ENCODE measurements at places on chromosomes 6 and 20.

DNA sequence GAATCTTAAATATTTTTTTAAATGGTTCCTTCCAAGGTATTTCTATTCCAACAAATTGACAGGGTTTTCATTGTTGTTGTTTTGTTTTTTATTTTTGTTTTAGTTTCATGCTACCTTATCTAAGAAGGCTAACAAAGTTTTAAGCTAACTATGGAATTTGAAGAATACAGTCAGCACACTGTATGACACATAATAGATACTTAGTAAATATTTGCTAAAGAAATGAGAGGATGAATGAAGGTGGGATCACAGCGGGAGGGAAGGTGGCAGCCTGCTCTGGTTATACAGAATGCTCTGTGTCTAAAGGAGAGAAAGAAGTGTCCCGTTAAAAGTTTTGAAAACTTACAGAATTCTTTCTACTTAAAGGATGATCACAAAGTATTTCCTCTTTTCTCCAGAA is 43.7 kb upstream of the DST start:
- DNase-seq: no peak

GRCh38 chr20:57801581-57801980 is 91.8 kb upstream of the PMEPA1 start:
- DNase-seq: no peak

- DNase-seq: no peak
These were observed 4.0 kb downstream of the FUCA2 start for GRCh38 chr6:143507358-143508145.

DNA sequence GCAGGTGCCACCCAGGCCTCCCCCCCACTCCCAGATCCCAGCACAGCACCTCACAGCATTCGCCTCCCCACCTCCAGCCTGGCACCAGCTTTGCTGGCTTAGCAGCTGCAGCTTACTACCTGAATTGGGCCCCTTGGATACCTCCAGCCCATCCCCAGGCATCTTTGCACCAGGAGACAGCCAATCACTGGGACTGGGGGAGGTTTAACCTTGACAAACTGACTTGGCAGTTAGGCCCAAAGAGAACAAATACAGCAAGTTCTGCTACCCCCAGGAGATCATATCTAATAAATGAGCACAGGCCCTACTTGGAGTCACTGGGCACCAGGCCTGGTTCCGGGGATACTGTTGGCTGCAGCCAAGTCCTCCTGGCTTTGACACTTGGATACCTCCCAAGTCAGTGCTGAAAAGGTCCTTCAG is 8.8 kb downstream of the PDRG1 start:
- DNase-seq: no peak

DNA sequence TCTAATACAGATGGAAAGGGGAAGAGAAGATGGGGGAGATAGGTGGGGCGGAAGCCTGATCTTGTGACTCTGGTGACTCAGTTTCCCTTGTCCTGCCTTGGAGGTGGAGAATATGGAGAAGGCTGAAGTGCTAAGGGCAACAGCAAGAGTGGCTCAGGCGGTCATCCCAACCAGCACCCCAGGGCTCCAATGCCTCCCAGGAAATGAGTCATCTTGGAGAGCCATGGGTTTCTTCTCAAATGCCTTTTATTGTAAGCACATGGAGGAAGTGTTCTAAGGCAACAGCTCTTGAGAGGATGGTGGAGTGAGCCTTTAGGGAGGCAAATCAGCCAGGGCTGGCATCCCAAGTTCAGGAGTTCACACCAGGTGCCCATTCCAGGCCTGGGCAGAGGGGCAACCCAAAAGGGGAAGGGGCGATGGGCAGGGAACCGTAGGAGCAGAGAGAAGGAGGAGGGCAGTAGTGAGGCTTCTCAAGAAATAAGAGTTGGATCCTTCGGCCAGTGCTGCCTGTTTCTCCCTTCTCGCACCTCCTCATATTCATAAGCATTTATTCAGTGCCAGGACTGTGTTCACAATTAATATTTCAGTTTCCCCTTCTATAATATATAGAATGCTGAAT is 13.2 kb upstream of the AHCY start:
- DNase-seq: no peak

DNA sequence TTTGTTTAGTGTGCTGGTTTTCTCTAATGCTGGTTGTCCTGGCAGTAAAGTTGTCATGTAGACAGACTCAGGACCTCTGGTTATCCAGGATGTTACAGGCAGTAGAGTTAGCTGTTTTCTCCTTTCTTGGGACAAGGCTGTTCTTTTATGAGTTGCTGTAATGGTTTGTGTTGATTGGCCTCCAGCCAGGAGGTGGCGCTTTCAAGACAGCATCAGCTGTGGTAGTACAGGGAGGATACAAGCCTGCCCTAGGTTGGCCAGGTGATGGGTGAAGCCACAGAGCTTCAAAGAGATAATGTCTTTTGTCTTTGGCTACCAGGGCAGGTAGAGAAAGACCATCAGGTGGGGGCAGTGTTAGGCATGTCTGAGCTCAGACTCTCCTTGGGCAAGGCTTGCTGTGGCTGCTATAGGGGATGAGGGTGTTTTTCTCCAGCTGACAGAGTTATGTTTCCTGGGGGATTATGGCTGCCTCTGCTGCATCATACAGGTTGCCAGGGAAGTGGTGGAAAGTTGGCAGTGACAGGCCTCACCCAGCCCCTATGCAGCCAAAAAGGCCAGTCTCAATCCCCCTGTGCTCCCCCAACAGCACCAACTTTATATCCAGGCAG is 127.2 kb upstream of the TAB2 start:
- DNase-seq: no peak

Data from AG08395 (cell line).